Activated CD8-positive, alpha-beta memory T cell treated with anti-CD3 and anti-CD28 coated beads, Interleukin-2, amount 10 ng/mL, durations not matched to agents 7 days and 5 days (primary cell): ENCODE measurements at places on chromosomes 7 and 10. TPM values are rescaled to one million over a fixed set of nuclear protein-coding genes. Genes with fewer than 3 reads are reported as not detected.

The CREB5 gene
- not detected for total RNA-seq

The PTF1A gene
- not detected for total RNA-seq

The ERLIN1 gene
- total RNA-seq = 17.5 TPM

The FGFR2 gene
- 0.09 TPM for total RNA-seq

The NODAL gene
- total RNA-seq = not detected

The ANKRD30A gene
- total RNA-seq = not detected

The ELFN1 gene
- total RNA-seq = not detected

The PRLHR gene
- total RNA-seq = not detected

The NKX2-3 gene
- not detected for total RNA-seq

The LGI1 gene
- not detected for total RNA-seq

The PRSS37 gene
- total RNA-seq = not detected

The DDX21 gene
- 143 TPM for total RNA-seq

The MPP7 gene
- 1.4 TPM for total RNA-seq

The CHAT gene
- not detected for total RNA-seq

The GPR141 gene
- 0.30 TPM for total RNA-seq

The CPSF4 gene
- 72.2 TPM for total RNA-seq

The CFAP70 gene
- 0.38 TPM for total RNA-seq

The SLC35B4 gene
- 18.0 TPM for total RNA-seq

The MASTL gene
- 40.9 TPM for total RNA-seq

The DKK1 gene
- not detected for total RNA-seq

The NOM1 gene
- total RNA-seq = 35.0 TPM

The INSYN2A gene
- total RNA-seq = not detected

The AGMO gene
- not detected for total RNA-seq

The MPLKIP gene
- total RNA-seq = 36.1 TPM

The RNLS gene
- total RNA-seq = 3.7 TPM

The ANXA8L1 gene
- 1.1 TPM for total RNA-seq

The CCDC172 gene
- not detected for total RNA-seq

The EPHB6 gene
- total RNA-seq = 7.5 TPM

The OR2A1 gene
- not detected for total RNA-seq

The MSMB gene
- total RNA-seq = not detected

The FAM180A gene
- not detected for total RNA-seq

The FAM171A1 gene
- 0.68 TPM for total RNA-seq

The NPY4R gene
- total RNA-seq = not detected

The OR9A4 gene
- not detected for total RNA-seq

The C10orf62 gene
- total RNA-seq = not detected

The HACD1 gene
- 0.93 TPM for total RNA-seq

The WNT8B gene
- total RNA-seq = 0.41 TPM

The MBL2 gene
- total RNA-seq = not detected

The EPO gene
- not detected for total RNA-seq
